ENCODE measurements at places on chromosomes 12 and 14.

DNA sequence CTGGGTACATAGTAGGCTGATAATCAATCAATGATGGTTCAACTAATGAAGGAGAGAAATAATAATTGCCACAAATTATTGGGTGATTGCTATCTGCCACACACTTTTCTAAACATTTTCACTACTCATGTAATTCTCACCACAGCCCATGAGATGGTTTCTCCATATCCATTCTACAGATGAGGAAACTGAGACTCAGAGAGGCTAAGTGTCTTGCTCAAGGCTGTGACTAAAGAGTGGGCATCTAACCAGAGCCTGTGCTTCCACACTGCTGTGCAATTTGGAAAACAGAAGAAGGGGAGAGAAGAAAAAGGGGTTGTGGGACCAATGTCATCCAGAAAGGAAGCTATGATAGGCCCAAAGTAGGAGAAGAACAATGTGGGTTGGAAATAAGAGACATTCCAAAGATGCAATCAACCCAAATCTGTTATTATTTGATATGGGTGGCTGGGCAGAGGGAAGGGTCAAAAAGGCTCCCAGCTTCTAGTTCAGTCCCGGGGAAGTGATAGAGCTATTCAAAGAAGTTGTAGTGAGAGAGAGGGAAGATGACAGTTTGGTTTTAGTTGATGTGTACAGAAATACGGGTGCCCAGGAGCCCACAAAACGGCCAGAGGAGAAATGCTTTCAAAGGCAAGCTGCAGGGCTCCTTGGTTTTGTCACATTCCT, 483 bp upstream of the NR1H4 start:
- DNase-seq: no peak

DNA sequence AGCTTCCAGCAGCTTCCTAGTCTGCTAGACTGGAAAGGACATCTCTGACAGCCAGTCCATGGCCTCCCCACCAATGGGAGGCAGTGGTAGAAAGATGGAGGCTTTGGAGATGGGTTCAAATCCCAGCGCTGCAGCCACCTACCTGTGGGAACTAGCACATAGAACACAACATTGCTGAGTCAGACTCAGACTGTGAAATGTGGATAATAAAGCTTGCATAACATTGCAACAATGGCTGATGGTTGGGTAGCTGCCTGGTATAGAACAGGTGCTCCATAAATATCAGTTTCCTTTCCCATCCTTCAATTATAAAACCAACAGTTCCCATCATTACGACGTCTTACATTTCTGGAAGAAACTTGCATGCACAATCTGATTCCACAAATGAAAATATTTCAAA, 94.6 kb downstream of the SLC8A3 start:
- DNase-seq: no peak

DNA sequence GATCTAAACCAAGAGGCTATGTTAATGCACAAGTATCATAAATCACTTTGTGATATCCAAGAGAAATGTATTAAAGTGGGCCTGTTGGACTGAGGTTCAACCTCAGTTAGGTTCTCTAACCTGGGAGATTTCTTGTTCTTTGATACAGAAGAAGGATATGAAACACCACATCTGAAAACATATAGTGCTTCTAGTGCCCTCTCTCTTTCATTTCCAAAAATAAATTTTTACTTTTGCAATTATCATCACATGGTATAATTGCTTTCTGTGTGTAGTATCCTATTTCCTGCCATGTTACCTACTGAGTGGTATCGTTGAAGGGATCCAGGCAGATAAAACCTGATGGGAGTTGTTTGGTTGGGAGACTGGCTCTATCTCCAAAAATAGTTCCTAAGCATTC, 264.9 kb downstream of the CCER1 start:
- DNase-seq: no peak

DNA sequence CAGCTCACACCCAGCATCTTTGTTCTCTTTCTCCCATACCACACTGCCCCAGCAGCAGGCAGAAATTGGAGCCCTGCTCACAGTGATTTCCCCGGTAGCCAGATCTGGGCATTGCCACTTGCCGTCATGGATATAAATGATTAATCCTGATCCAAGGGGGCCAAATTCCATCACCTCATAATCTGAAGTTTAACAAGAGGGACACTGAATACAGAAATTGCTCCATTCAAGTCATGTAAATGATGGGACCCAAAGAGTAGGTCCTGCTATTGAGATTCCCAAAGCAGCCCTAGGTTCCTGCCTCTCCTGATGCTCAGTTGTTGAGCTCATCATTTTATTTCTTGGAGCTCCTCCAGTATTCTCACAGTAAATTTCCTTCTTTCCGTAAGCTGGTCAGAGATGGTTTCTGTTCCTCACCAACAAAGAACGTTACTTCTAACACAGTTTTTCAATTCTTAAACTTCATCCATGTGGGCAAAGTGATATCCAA, 11.7 kb downstream of the ITPR2 start:
- DNase-seq: no peak

DNA sequence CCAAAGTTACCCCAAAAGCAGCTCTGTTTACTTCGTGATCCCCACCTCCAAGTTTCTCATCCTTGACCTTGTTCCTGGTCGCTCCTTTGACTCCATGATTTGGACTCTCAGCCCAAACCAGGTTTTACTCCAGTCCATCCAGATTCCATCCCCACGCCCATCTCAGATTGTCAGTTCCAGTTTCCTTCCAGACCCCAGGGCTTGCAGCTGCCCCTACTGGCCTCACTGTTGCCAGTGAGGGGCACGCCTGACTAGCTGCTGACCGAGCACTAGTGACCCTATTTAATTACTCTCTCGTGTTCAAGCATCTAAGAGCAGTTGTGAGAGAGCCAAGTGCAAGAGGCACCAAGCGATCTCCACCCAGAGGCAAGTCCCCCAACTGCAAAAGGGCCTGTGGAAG, 155.1 kb upstream of the FUT8 start:
- no peak for DNase-seq

GRCh38 chr12:68477261-68477772, 133.4 kb upstream of the RAP1B start:
- DNase-seq: no peak

DNA sequence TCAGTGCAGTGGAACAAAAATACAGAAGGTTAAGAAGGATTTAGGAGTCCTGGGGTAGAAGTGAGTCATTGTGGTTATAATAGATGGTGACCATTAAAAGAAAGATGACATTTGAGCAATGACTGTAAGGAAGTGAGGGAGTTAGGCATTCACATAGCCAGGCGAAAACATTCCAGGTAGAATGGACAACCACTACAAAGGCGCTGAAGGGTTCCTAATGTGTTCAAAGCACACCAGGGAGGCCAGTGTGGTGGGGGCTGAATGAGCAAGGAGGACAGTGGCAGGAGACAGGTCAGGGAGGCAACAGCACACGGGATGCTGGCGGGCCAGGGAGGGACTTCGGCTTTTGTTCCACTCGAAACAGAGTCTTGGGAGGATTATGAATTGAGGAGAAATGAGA, 129.9 kb downstream of the NPAS3 start:
- no peak for DNase-seq

- no peak for DNase-seq
Observed at GRCh38 chr14:76699939-76700590, 61.2 kb upstream of the VASH1 start.

GRCh38 chr12:28550757-28551704, 360.8 kb downstream of the CCDC91 start:
- DNase-seq: no peak

- no peak for DNase-seq
Observed at GRCh38 chr14:56422221-56422620, 157.4 kb upstream of the TMEM260 start.
